ENCODE measurements at places on chromosomes 7 and 10. TPM values are rescaled to one million over a fixed set of nuclear protein-coding genes. Genes with fewer than 3 reads are reported as not detected.

DNA sequence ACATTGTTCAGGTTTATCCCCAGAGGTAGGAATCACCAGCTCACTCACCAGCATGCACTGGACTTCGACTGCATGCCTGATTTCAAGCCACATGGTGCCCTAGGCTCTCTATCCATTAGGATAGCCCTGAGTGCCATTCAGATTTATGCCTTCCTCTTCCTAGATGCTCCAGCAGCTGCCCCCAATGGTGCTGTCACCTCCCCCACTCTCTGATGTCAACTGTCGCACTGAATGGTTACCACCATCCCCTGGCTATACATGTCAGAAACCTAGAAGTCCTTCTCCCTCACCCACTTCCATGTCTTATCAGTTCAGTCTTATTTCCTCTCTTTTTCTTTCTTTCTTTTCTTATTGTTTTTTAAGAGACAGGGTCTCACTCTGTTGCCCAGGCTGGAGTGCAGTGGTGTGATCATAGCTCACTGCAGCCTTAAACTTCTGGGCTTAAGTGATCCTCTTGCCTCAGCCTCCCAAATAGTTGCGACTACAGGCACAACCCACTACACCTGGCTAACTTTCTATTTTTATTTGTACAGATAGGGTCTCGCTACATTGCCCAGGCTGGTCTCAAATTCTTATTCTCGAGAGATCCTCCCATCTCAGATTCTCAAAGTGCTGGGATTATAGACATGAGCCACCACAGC is 2.9 kb downstream of the SFXN4 start:
- DNase-seq, result no peak

DNA sequence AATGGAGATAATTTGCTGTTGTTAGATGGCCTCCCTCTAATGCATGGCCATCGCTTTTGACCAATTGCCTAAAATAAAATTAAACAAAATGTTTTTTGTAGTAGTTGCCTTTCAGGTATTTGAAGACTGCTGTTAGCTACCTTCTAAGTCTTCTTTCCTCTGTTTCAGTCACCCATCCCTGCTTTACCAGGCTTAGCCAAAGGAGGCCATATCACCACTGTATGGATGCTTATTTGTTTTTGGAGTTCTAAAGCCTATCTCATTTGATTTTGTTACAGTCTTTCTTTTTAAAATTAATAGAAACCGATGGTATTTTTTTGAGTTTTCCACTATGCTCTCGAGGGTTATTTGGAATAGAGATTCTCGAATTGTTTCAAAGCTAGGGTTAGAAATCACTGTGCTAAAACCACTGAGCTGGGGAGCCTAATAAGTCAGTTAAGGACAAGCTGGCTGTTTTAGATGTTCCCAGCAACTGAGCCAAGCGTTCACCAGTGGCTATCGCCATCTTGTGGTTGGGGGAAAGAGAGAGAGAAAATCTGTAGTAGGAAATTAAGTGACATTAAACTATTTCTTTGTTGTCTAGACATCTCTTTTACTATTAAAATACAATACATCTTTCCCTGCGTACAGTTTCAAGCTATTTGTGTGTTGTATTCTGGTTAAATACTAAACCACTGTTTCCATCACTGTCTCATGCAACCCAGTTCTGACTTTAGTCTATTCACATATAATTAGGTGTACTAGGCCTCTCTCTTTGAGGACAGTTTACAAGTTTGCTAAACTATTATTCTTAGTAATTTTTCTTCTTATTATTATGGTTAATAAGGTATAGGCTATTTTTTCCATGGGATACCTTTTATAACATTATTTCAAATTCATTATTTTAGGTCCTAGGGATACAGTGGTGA is 52.2 kb downstream of the GPR158 start:
- DNase-seq, result no peak

DNA sequence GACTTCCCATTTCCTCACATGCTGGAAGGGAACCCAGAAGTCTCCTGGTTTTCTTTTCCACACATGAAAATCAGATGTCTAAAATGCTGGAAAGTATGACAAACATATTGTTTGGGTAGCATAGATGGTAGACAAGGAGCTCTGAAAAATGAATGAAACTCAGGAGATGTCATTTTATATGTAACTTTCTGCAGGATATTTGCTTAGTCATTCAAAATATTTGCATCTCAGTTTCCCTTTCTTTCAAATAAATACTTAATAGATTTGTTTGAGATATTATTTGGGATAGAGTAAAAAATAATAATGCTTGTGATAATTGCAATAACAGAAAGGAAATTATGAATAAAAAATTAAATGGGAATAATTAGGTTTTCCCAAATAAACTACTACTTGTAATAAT is 298.9 kb upstream of the ADARB2 start:
- no peak for DNase-seq

GRCh38 chr10:129912166-129912917 is 51.7 kb downstream of the EBF3 start:
- DNase-seq, result no peak

Gene CYP2C19
- 0.15 TPM for total RNA-seq

All from left cardiac atrium (tissue), 4 donors.